Neuronal stem cell (in vitro differentiated cells): ENCODE measurements at places on chromosomes 3 and 15.

DNA sequence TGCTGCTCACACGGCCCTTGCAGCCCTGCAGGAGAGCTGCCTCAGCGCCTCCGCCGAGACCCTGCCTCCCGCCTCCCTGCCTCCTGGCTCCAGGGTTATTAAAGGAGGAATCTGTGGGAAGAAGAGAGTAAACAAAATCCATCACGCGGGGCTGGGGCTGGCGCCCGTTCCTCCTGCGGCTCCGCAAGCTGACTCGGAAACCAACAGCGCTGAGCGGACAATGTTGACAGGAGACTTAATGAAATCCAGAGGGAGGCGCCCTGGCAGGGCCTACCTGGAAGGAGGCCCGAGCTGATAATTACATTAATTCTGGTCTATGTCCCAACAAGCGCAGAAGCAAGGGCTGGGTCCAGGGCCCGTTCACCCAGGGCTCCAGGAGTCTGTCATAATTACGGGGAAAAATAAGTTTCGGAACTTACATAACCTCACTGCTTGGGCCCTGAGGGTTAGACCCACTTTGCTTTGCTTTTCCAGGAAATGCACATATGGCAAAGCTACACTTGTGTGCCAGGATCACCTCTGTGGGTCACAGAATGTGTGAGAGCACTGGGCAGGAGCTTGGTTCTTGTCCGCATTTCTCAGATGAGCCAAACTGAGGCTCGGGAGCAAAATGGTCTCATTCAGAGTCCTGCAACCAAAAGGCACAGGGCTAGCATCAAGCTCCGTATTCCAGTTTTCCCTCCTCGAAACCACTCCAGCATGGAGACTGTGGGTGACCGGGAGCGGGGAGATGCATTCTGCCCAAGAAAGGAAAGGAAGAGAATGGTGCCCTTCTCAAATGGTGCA is 43.8 kb upstream of the SLC6A6 start:
- no peaks in the 10 kb centered on the region for H3K36me3 ChIP-seq
- no peak for DNase-seq
- peaks cover 1% of the 10 kb centered on the region for H3K4me1 ChIP-seq
- peaks cover 43% of the 10 kb centered on the region for H3K27me3 ChIP-seq
- H3K4me3 ChIP-seq = no peak overlapping the region

GRCh38 chr15:85589851-85590250 is 204.9 kb downstream of the KLHL25 start:
- H3K4me1 ChIP-seq = peaks cover 2% of the 10 kb centered on the region
- no peaks in the 10 kb centered on the region for H3K36me3 ChIP-seq
- H3K27ac ChIP-seq = no peak overlapping the region
- no peak for DNase-seq
- no peak overlapping the region for H3K4me3 ChIP-seq

DNA sequence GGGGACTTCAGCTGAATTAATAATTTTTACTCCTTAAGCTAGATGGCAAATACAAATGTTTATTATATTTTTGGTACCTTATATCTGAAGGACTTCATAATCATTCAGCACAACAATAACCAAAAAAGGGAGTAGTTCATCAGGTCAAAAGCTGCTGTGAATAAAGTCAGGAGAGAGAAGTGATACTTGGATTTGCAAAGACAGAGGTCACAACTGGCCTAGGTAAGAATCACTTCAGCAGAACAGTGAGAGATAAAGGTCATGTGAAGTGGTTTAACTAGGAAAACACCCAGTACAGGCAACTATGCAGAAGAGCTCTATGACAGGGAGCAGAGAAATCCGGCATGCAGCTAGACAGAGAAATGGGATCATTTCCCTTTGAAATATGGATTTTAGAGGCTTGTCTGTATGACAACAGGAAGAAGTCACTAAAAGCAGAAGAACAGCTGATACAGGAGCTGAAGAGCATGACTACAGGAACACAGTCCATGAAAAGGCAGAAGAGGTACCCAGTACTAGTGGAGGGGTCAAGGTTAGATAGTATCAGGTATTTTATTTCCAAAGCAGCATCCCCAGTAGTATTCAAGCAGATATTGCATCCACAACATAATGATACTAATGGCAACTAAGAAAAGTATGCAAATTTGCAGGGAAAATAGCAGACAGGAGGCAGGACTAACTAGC is 25.7 kb downstream of the ZMAT3 start:
- no peak overlapping the region for H3K4me3 ChIP-seq
- H3K36me3 ChIP-seq = no peaks in the 10 kb centered on the region
- no peaks in the 10 kb centered on the region for H3K27me3 ChIP-seq
- no peak overlapping the region for H3K27ac ChIP-seq

GRCh38 chr15:75694241-75695182 is 18.1 kb downstream of the CSPG4 start:
- H3K4me3 ChIP-seq = no peak overlapping the region
- H3K4me1 ChIP-seq = peaks cover 26% of the 10 kb centered on the region
- no peaks in the 10 kb centered on the region for H3K27me3 ChIP-seq
- no peak overlapping the region for H3K27ac ChIP-seq
- DNase-seq = no peak

DNA sequence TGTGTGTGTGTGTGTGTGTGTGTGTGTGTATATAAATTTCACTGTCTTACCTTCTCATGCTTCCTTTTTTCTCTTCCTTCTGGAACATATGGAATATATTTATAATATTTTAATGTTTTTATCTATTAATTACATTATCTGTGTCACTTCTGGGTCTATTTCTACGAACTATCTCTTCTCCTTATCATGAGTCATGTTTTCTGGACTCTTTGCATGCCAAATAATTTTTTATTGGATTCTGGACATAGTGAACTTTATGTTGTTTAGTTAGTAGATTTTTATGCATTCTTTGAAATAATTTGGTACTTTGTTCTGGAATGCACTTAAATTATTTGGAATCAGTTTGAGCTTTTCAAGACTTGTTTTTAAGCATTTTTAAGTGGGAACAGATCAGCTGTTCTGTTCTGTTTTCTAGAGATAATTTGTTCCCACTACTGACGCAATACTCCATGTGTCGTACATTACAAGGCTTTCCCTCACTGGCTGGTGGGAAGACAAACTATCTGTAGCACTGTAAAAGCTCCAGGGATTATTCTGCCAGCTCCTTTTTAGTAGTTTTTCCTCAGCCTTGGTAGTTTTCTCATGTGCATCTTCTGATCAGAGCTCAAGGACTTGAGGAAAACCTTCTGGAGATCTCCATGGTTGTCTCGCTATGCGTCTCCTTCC is 302.0 kb downstream of the CLSTN2 start:
- H3K27ac ChIP-seq = no peak overlapping the region
- H3K27me3 ChIP-seq = no peaks in the 10 kb centered on the region
- no peak overlapping the region for H3K4me3 ChIP-seq

- no peaks in the 10 kb centered on the region for H3K36me3 ChIP-seq
- H3K27me3 ChIP-seq = no peaks in the 10 kb centered on the region
- no peak for DNase-seq
Measured at GRCh38 chr3:177618873-177619733, 421.8 kb upstream of the TBL1XR1 start.

- no peak overlapping the region for H3K27ac ChIP-seq
- H3K27me3 ChIP-seq = no peaks in the 10 kb centered on the region
- H3K4me3 ChIP-seq = no peak overlapping the region
- H3K36me3 ChIP-seq = no peaks in the 10 kb centered on the region
Measured at GRCh38 chr3:144141496-144141895, 169.9 kb downstream of the DIPK2A start.

DNA sequence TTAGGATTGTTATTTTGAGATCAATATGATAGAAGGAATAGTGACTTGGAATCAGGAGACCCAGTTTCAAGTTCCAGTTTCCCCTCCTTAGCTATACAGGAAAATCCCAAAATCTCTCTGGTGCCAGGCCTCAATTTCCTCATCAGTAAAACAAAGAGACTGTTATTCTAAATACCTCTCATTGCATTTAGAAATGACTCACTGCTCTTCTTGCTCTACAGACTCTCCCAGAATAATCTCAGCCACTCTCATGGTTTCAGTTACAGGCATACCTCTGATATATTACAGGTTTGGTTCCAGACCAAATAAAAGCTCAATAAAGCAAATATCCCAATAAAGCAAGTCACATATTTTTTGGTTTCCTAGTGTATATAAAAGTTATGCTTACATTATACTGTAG is 28.3 kb downstream of the IMPG2 start:
- no peaks in the 10 kb centered on the region for H3K4me1 ChIP-seq
- H3K36me3 ChIP-seq = no peaks in the 10 kb centered on the region
- no peaks in the 10 kb centered on the region for H3K27me3 ChIP-seq
- H3K27ac ChIP-seq = no peak overlapping the region
- DNase-seq = no peak

DNA sequence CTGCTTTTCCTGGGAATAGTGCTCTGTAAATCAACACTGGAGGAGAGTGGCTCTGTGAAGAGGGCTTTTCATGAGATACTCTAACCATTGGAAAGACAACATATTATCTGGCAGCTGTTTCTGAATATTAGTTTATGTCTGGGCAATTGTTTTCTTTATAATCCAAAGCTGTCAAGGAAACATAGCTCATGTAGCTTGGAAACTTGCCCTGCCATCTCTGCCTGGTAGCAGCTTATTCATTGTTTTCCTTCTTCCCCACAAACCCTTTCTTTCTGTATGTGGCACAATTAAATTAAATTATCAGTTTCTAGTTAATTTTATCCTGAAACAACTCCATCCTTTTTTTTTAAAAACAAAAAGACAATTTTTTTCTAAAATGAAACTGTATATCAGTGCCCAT is 160.0 kb downstream of the EDEM1 start:
- H3K4me1 ChIP-seq = no peaks in the 10 kb centered on the region
- H3K4me3 ChIP-seq = no peak overlapping the region
- no peaks in the 10 kb centered on the region for H3K27me3 ChIP-seq
- no peaks in the 10 kb centered on the region for H3K36me3 ChIP-seq
- no peak overlapping the region for H3K27ac ChIP-seq

DNA sequence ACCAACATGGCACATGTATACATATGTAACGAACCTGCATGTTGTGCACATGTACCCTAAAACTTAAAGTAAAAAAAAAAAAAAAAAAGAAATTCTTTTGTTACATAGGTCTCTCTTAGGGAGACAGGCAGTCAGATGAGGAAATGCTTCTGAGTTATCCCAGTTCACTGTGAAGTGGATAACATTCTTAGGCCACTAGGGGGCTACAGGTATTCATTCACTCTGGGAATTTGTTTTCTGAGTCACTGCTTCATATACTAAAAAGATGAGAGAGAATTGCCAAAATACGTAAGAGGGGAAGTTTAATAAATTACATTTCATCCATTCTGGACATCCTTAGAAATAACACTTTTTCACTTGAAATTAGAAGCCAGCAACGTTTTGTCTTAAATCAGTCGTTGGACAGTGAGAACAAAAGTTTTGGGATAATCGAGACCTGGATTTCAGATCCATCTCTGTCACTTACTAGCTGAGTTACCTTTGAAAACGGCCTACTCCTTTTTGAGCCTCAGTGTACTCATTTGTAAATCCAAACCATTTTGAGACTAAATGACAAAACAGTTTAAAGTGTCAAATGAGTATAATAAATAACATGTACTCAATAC is 738.4 kb upstream of the ALCAM start:
- no peaks in the 10 kb centered on the region for H3K4me1 ChIP-seq
- no peaks in the 10 kb centered on the region for H3K27me3 ChIP-seq

DNA sequence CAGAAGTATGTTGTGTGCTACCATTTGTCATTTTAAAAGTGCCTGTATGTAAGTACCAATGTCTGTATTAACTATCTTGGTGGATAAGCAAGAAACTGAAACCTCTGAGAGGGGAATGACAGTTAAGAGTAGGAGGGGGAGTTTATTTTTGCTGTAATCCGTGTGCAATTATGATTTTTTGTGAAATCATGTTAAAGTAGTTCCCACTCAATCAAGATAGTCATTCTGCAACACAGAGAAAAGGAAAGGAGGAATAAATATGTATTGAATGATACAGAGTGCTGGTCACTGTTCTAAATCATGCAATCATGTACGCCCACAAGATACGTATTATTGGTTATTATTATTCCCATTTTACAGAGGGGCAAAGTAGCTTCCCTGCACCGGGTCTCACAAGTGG is 105.1 kb upstream of the UBE2E1 start:
- H3K27ac ChIP-seq = no peak overlapping the region
- H3K4me3 ChIP-seq = no peak overlapping the region
- H3K27me3 ChIP-seq = no peaks in the 10 kb centered on the region
- no peak for DNase-seq

DNA sequence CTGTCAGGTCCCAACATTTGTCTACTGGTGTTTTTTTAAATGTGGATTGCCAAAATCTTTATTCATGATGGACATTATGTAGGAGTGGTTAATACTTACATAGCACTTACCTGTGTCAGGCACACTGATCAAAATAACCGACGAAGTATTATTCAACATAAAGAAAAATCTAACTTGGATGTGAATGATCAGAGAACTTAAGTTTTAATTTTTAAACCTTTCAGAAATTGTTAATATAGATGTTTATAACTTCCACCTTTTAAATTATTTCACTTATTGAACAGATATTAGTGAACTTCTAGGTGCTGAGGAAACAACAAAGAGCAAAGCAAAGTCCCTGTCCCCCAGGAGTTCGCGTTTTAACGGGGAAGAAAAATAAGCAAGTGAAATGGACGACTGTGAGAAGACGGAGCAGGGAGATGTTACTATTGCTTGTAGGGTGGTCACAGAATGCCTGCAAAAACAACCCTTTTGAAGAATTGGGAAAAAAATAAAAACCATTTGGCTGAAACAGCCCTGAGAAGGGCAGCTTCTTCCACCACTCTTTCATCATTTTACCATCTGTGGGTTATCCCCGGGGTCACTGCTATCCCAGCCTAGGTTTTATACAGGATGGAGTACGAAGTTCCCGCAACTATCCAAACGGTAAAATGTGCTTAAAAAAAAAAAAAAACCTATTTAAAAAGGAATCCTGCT is 915 bp upstream of the APH1B start:
- H3K27ac ChIP-seq = no peak overlapping the region
- H3K4me1 ChIP-seq = peaks cover 6% of the 10 kb centered on the region
- H3K27me3 ChIP-seq = peaks cover 9% of the 10 kb centered on the region
- no peak for DNase-seq

- no peaks in the 10 kb centered on the region for H3K36me3 ChIP-seq
- no peak overlapping the region for H3K4me3 ChIP-seq
Measured at GRCh38 chr15:92667287-92667904, 11.8 kb upstream of the FAM174B start.

- peaks cover 24% of the 10 kb centered on the region for H3K4me1 ChIP-seq
- DNase-seq = no peak
- H3K27ac ChIP-seq = peak overlapping the region; percentile 85
- H3K27me3 ChIP-seq = no peaks in the 10 kb centered on the region
Measured at GRCh38 chr3:155362808-155363689, 69.6 kb upstream of the STRIT1 start.

GRCh38 chr3:101944308-101944707 is 95.0 kb downstream of the NFKBIZ start:
- no peaks in the 10 kb centered on the region for H3K4me1 ChIP-seq
- no peak for DNase-seq
- H3K27ac ChIP-seq = no peak overlapping the region
- H3K4me3 ChIP-seq = no peak overlapping the region
- no peaks in the 10 kb centered on the region for H3K27me3 ChIP-seq

DNA sequence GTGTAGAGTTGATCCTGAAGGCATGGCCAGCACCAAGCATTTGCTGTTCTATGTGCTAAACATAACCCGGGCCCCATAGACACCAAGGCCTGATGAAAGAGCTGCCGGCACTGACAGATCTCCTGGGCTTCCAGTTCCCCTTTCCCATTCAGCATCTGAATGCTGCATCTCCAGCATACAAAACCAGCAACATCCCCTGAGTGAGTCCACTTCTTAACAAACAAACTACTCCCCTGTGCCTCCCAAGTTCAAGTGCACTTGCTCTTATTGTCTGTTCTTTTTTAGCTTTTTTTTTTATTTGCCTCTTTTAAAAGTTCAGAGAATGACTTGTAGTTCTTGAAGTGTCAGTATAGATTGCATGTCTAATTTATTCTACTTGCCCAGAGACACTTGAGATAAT is 156.0 kb downstream of the EDEM1 start:
- H3K4me1 ChIP-seq = no peaks in the 10 kb centered on the region
- H3K36me3 ChIP-seq = no peaks in the 10 kb centered on the region
- H3K4me3 ChIP-seq = no peak overlapping the region
- H3K27me3 ChIP-seq = no peaks in the 10 kb centered on the region
- no peak for DNase-seq
- H3K27ac ChIP-seq = no peak overlapping the region
